Right ventricle myocardium superior (tissue), 1 donor: ENCODE measurements at places on chromosomes 1 and 21. TPM values are rescaled to one million over a fixed set of nuclear protein-coding genes. Genes with fewer than 3 reads are reported as not detected.

CFAP57 gene
- not detected for total RNA-seq

SIK1 gene
- 7.7 TPM for total RNA-seq

BMP8B gene
- total RNA-seq: 0.27 TPM

FAM78B gene
- 4.2 TPM for total RNA-seq

LTN1 gene
- 16.1 TPM for total RNA-seq

KLF17 gene
- not detected for total RNA-seq

AMIGO1 gene
- total RNA-seq: 19.3 TPM

ZNF593OS gene
- not detected for total RNA-seq

ZNF326 gene
- total RNA-seq: 16.3 TPM

KMO gene
- total RNA-seq: 0.56 TPM

EXTL1 gene
- 11.9 TPM for total RNA-seq

HES5 gene
- total RNA-seq: 1.6 TPM

TACSTD2 gene
- not detected for total RNA-seq

CD5L gene
- 4.9 TPM for total RNA-seq

EPHA8 gene
- not detected for total RNA-seq

IFI44L gene
- total RNA-seq: 3.3 TPM

MEGF6 gene
- total RNA-seq: 7.3 TPM

AADACL4 gene
- not detected for total RNA-seq

NBPF6 gene
- total RNA-seq: not detected

LINGO4 gene
- 0.78 TPM for total RNA-seq

NDC1 gene
- 5.6 TPM for total RNA-seq

SPATA21 gene
- not detected for total RNA-seq

SPAG17 gene
- total RNA-seq: not detected

NAV1 gene
- total RNA-seq: 66.6 TPM
